ENCODE measurements at places on chromosomes 1 and 21.
A peak's percentile ranks its signal among the peaks of the same experiment; 100 is the strongest.

DNA sequence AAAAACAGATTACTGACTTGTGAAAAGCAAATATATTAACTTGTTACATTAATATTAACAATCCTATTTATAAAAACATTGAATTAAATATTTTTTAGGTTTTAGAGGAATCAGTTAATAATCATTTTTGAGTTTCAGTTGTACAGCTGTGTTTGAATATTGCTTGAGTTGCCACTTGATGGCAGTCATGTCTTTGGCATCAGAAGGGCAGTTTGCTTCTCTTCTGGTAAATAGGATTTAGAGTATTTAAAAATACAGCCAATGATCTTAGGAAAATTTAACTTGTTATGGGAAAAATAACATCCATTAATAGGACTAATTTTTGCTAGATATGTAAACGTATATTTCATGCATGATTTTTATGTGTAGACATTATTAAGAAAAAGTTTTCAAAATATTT is 234.1 kb downstream of the NCAM2 start:
- DNase-seq = peak; percentile 83

DNA sequence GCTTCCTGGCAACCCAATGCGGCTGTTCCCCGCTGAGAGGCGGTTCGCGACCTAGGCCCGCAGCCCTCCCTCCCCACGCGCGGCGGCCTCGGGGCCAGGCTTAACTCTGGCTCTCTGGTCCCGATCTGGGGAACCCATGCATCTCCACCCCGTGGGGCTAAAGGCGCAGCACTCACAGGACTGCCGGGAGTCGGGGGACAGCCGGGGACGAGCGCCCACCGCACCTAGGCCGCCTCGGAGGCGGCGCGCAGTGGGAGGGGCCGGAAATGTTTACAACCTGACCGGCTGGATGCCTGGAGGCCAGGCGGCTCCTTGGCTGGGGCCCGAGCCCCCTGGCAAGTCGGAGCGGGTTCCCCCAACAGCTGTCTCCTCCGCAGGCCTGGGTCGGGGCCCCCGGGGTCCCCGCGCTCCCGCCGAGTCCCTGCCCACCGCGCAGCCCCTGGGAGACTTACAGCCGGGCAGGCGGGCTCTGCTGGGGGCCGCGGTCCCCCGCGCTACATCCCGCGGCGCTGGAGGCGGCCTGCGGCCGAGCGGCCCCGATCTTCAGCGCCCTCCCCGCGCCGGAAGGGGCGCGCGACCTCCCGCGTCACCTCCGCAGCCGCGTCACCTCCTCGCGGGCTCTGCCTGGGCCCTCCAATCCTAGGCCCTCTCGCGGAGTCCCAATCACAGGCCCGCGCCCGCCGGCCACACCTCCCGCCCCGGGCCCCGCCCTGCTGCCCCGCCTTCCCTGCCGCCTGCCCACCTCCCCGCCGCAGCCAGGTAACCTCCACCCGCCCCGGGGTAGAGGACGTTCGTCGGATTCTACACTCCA is at the start of gene ADIPOR1:
TSS of gene ADIPOR1 (minus strand) at position 580 of the 811 bp plus-strand sequence. CDS start 7,242 bp downstream, outside the sequence.
- peak; percentile 87 for DNase-seq

DNA sequence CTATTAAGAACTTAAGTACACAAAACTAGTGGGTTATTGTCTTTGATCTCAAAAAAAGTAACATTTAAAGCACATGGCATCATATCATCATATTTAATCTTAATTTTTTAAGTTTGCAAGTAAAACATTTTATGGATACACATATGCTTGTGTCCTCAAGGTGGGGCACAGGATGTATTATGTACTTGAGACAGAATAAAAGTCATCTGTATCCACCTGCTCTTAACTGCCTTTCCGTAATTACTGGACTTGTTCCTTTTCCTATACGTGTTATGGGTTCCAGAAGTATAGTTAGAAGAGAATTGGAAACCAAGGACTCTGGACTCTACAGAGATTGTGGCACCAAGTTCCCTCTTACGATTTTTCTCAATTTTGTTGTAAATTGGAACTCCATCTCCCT is 79.4 kb downstream of the FCRL5 start:
- no peak for DNase-seq

GRCh38 chr1:182917378-182917777 is 35.6 kb downstream of the SHCBP1L start:
- DNase-seq = no peak

DNA sequence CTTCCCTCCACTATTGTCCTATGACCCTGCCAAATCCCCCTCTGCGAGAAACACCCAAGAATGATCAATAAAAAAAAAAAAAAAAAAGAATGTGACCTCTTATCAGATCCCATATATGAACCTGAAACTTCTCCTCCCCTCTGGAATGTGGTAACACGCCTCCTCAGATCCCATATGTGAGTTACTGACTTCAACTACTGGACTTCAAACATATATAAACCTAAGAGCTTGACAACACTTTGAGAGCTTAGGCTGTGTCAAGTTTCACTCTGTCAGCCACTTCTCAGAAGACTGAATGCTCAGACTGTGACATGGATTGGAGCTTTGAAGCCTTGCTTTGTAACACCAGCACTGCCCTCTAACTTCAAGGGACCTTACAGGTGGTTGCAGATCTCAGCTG is 148.4 kb downstream of the COP1 start:
- no peak for DNase-seq

GRCh38 chr1:117695796-117696490 is 90.1 kb downstream of the TENT5C start:
- no peak for DNase-seq

GRCh38 chr1:40553017-40553416 is 21.6 kb downstream of the ZNF684 start:
- DNase-seq = no peak

GRCh38 chr21:35343046-35343819 is 294.1 kb upstream of the RUNX1 start:
- no peak for DNase-seq

Measured in pons (tissue), 1 donor.